ENCODE measurements at places on chromosomes 3 and 15. TPM values are rescaled to one million over a fixed set of nuclear protein-coding genes. Genes with fewer than 3 reads are reported as not detected.

DNA sequence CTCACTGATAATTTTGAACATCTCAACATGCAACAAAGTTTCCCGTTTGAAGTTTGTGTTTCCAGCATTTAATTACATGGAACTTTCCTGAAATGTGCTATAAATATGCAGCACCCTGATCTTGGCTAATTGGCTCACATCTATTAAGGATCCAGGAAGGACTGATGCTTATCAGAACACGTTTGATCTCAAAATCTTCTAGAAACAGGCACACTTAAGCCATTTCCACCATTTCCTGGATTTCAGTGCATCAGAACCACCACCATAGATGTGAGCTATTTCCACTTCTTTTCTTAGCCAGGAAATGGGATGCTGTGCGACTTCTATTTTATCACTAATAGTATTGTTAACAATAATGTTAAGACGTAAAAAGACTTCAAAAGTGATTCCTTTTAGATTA is 228.9 kb downstream of the FEZF2 start:
- DNase-seq: no peak

DNA sequence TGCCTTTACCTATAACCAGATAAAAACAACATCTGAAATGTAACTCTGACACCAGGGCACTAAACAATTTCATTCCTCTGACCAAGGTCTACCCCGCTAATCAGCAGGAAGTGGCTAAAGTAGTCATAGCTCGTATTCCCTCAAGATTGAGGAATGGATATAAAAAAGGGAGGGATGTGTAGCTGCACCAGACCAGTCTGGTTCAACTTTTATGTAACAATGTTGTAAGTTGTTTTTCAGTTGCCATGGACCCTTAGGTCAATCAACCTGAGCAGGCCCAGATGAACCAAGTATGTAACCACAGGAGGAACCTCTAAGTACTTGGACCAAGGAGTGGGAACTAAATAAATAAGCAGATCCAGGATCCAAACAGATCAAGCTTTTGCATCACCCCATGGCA is 28.4 kb upstream of the IFT57 start:
- DNase-seq: no peak

- DNase-seq: no peak
Measured at GRCh38 chr15:68564173-68564572, 14.6 kb upstream of the CORO2B start.

- DNase-seq: no peak
Measured at GRCh38 chr3:67362686-67363085, 291.7 kb downstream of the SUCLG2 start.

GRCh38 chr3:70982700-70983140 is 600.8 kb downstream of the FOXP1 start:
- DNase-seq: peak; percentile 33

DNA sequence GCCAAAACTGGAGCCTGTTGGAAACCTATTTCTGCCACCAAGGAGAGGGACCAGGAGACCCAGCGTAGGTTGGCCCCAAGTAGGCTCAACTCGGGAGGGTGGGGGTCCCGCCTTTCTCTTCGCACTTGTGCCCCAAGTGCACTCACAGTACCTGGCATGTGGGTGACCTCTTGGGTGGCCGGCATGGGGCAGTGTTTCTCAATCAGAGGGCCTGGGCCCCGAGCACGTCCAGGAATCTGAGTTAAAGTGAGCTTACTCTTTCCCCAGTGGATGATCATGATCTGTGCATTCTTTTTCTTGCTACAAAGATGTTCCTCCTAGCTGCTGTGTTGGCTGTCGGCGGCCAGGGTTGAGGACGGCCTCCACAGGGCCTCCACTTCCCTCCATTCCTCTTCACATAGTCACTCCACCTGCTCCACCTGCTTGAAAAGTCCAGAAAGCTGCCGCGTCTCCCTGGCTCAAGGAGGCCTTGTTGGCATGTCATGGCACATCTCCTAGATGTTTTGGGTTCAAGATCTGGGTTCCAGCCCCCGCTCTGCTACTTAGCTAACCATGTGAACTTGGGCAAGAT is 66.5 kb upstream of the SEC61A1 start:
- no peak for DNase-seq

GRCh38 chr15:44710236-44711095 is 657 bp downstream of the PATL2 start:
- DNase-seq: no peak

DNA sequence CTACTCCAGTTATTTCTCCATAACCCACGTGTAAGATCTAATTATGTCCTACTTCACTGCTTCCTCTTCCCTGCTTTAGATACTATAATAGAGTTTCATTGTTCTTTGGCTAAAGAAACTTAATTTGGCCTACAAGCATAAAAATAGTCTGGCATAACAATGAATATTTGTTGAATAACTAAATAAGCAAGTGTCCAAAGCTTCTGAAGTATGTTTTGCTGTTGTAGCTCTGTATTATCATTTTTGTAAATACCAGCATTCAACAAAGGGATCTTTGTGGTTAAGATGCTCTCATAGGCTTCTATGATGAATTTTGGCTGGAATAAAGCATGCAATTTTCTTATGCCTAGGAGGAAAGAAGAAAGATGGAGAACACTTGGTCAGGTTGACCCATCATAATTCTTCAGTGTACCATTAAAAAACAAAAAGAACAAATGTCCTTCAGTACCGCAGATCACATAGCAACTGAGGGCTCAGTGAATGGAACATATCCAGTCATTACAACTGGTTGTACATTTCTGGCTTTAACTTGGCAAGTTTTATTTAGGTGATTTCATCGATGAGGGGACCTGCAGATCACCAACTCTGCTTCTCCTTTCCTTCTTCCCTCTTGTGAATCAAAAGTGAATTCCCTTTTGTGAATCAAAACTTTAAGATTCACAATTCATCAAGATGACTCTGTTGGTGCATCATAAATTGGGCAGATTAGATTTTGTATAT is 465.9 kb upstream of the TGFBR2 start:
- no peak for DNase-seq

NME9 gene
- total RNA-seq: not detected

PATL2 gene
- 44.1 TPM for total RNA-seq

SERPINI2 gene
- not detected for total RNA-seq

- DNase-seq: no peak
Measured at GRCh38 chr3:128813097-128813496, 66.3 kb upstream of the ACAD9 start.

DNA sequence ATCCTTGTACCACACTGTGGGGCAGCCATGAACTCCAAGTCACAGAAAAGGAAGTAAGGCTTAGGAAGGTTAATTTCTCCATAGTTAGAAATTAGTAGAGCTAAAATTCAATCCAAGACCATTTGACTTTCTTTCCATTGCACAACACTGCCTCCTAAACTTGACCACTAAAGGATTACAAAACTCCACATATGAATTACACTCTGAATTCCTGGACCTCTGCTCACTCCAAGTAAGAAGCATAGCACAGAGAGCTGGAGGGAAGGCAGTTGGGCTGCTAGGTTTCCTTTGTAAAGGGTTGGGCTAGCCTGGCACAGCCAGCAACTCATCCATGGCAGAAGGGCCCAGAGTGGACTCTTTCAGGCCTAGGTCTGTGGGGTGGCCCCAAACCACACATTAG is 134.4 kb downstream of the MYLK start:
- no peak for DNase-seq

GCNT3 gene
- not detected for total RNA-seq

DNA sequence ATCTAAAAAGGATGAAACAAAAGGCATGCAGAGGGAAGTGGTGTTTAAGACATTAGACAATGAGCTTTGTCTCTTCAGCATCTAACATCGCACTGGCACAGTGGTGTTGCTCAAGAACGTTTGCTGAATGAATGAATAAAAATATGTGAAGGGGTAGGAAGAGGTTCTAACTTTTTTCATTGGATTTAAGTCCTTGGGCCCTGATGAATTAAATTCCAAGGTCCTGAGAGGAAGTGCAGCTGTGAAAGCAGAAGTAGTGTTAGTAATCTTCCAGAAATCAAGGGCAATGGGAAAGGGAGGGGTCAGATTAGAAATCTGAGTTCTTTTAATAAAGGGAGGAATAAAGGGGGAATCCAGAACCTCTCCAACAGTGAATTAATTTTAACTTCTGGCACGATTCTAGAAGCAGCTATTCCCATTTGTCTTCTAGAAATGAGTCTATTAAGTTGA is 29.6 kb downstream of the TLNRD1 start:
- no peak for DNase-seq

C3orf85 gene
- not detected for total RNA-seq

KLHL6 gene
- total RNA-seq: 48.2 TPM

THPO gene
- total RNA-seq: not detected

- DNase-seq: no peak
Measured at GRCh38 chr15:47334805-47335535, 382.3 kb upstream of the SEMA6D start.

DNA sequence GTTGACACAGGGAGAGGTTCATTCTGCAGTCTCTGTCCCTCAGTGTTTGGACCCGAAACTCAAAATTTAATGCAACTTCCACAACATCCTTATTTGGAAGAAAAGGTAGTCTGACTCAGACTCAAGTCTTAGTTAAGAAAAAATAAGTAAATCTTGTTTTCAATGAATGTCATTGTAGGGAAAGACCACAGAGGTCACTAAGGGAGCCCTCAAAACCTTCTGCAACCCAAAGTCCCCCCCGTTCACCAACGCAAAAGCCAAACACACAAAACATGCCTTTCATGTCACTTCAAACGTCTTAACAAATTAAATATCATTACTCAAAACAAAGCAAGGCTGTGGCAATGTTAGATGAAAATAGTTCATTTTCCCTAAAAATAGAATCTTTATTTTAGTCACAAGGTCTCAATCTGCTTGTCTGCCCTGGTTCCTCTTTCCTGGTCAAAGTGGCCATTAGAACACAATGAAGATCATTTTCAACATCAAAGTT is 20.9 kb upstream of the SSUH2 start:
- DNase-seq: no peak

GRCh38 chr3:28109829-28110228 is 131.6 kb upstream of the CMC1 start:
- no peak for DNase-seq

GRK7 gene
- not detected for total RNA-seq

- DNase-seq: no peak
Measured at GRCh38 chr3:43248973-43249372, 37.4 kb upstream of the SNRK start.

DNA sequence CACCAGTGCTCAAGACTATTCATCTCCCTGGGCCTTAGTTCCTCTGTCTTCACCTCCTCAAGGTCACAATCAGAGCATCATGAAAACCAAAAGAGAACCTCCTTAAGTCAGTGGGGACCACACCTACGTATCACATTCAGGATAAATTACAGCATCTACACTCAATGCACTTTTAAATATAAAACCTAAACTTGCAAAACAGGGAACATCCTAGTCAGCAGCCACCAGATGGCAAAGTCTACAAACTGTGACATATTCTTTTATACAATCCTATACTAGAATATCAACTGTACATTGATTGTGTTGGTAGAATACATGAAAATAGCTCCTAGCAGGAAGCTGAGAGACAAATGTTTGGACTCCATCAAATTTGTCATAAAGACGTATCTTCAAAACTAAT is 7.9 kb downstream of the KIF9 start:
- DNase-seq: no peak

ZKSCAN7 gene
- 1.2 TPM for total RNA-seq

DNA sequence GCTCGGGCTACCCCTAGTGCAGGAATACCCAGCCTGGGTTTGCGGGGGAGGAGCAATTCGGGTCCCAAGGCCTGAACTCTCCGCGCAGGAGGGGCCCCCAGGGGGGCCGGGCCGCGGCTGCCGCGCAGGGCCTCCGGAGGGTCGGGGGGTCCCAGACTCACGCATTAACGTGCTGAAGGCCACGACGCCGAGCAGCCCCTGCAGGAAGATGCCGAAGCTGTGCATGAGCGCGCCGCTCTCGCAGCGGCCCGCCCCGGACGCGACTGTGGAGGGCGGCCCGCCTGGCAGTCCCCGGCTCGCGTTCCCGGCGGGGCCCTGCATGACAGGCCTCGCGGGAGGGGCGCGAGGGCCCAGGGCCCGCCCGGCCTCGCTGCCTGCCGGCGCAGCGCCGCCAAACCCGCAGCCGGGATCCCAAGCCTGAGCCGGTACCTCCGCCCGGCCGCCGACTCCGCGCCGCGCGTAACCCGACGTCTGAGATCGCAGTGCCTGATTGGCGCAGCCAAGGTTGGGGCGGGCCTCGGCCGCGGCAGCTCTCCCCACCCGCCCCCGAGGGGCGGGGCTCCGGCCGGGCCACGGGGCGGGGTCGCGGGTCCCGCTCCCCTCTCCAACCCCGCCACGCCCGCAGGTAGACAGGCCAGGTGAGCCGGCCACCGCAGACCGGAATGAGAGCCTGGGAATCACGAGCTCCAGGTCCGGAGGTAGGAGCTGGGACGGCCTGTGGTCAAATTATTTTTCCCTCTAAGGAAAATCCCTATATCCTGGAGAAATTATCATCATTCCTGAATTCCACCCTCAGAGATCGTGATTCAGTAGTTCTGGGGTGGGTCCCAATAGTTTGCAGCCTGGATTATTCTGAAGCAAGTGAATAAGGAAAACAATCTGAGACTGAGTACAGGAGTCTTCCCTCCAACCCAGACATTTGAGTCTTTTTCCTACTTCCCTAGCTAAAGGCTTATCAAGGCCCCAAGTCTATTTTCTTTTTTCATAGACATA is at the start of gene STIMATE:
Gene STIMATE (minus strand): TSS at position 419 of the 993 bp plus-strand sequence. CDS start 98 bp downstream, at position 321.
- peak; percentile 85 for DNase-seq

SNTN gene
- total RNA-seq: not detected

CPNE9 gene
- total RNA-seq: not detected

RPL39L gene
- 4.2 TPM for total RNA-seq

- DNase-seq: no peak
Measured at GRCh38 chr3:185595526-185595925, 9.4 kb downstream of the SENP2 start.

DNA sequence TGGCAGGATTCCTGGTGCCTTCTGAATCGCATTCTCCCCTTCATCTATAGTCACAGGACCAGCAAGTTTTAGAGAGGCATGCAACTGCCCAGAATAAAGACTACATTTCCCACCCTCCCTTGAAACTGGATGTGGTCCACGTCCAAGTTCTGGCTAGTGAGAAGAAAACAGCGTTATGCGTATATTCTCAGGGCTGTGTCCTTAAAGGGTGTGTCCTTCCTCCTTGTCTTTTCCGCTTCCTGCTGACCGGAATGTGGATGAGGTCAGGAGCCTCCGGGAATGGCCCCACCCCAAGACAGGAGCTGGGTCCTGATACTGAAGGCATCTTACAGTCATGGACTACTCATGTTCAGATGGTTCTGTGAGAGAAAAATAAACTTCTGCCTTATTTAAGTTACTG is 20.2 kb downstream of the CHST2 start:
- DNase-seq: no peak

KNG1 gene
- total RNA-seq: not detected

Measured in CD4-positive, CD25-positive, alpha-beta regulatory T cell (primary cell).